ENCODE measurements at places on chromosomes 5 and 9.

GRCh38 chr5:96928931-96929708 lies 6.8 kb upstream of the LNPEP start:
- DNase-seq, result no peak

GRCh38 chr9:134366223-134367031 lies 40.2 kb downstream of the RXRA start:
- DNase-seq, result peak; percentile 18

DNA sequence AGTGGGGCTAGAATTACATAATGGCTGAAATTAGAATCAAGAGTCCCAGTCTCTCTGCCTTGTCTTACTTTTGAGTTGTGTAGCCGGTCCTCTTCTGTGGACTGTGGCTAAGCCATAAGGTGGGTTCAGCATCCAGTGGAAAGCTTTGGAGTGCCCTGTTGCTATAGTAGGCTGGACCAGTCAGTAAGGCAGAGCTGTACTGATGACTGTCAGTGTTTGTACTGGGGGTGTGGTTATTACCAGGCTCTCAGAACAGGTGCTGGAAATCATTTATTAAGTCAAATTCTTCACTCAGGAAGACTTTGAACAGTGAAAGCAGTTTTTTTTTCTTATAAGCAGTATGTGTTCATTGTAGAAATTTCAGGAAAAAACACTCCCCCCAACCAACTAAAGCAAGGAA lies 129.4 kb downstream of the ZSWIM6 start:
- DNase-seq, result no peak

GRCh38 chr5:10420932-10421331 lies 20.7 kb upstream of the ROPN1L start:
- no peak for DNase-seq

- no peak for DNase-seq
Measured at GRCh38 chr9:129142138-129142935, 31.1 kb downstream of the PTPA start.

GRCh38 chr5:181191526-181192336 lies 13.3 kb downstream of the TRIM7 start:
- DNase-seq, result no peak

GRCh38 chr5:154794525-154795234 lies 39.5 kb downstream of the LARP1 start:
- no peak for DNase-seq
